ENCODE measurements at places on chromosomes 4 and X. TPM values are rescaled to one million over a fixed set of nuclear protein-coding genes. Genes with fewer than 3 reads are reported as not detected.

CENPVL1 gene
- not detected for total RNA-seq

DMP1 gene
- not detected for total RNA-seq

ARL13A gene
- not detected for total RNA-seq

PAGE2B gene
- total RNA-seq, result 4.7 TPM

THAP9 gene
- total RNA-seq, result 1.9 TPM

RTL9 gene
- total RNA-seq, result not detected

HSFX3 gene
- total RNA-seq, result not detected

GRPR gene
- 0.19 TPM for total RNA-seq

MAD2L1 gene
- 89.7 TPM for total RNA-seq

UGT2B10 gene
- not detected for total RNA-seq

WNK3 gene
- total RNA-seq, result 1.3 TPM

NLGN4X gene
- not detected for total RNA-seq

SOD3 gene
- not detected for total RNA-seq

HTR2C gene
- total RNA-seq, result not detected

CCNQ gene
- 9.1 TPM for total RNA-seq

TMPRSS11A gene
- total RNA-seq, result not detected

USP51 gene
- total RNA-seq, result 3.0 TPM

OPHN1 gene
- 0.22 TPM for total RNA-seq

NSUN7 gene
- total RNA-seq, result 0.50 TPM

PPA2 gene
- 68.1 TPM for total RNA-seq

NAT8L gene
- total RNA-seq, result not detected

Data from activated T-helper 17 cell treated with anti-CD3 and anti-CD28 coated beads, Interleukin-2, amount 50 U/mL, for 72 hours (primary cell).